ENCODE measurements at places on chromosomes 4 and X. TPM values are rescaled to one million over a fixed set of nuclear protein-coding genes. Genes with fewer than 3 reads are reported as not detected.

DNA sequence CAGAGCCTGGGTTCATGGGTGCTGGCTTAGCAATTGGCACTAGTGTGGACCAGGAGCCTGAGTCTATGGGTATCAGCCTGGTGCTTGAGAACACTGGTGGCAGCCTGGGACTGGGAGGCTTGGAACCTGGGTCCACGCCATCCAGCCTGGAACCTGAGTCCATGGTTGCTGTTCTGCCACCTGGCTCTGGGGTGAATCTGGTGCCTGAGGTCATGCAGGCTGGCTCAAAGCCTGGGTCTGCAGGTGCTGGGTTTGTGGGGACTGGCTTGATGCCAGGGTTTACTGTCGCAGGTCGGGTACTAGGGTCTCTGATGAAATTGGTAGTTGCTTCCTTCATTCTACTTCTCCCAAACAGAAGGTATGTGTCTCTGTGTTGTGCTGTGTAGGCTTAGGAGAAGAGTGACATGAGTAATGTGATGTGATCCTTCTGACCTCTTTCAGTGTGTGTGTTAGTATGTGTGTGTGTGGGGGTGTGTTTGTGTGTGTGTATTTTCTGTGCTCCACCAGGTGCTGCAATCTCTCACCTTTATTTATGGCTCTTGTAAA, 517.0 kb upstream of the EPHA5 start:
- H3K4me1 ChIP-seq: no peaks in the 10 kb centered on the region
- no peak overlapping the region for H3K4me3 ChIP-seq
- no peaks in the 10 kb centered on the region for H3K27me3 ChIP-seq
- H3K36me3 ChIP-seq: no peaks in the 10 kb centered on the region

DNA sequence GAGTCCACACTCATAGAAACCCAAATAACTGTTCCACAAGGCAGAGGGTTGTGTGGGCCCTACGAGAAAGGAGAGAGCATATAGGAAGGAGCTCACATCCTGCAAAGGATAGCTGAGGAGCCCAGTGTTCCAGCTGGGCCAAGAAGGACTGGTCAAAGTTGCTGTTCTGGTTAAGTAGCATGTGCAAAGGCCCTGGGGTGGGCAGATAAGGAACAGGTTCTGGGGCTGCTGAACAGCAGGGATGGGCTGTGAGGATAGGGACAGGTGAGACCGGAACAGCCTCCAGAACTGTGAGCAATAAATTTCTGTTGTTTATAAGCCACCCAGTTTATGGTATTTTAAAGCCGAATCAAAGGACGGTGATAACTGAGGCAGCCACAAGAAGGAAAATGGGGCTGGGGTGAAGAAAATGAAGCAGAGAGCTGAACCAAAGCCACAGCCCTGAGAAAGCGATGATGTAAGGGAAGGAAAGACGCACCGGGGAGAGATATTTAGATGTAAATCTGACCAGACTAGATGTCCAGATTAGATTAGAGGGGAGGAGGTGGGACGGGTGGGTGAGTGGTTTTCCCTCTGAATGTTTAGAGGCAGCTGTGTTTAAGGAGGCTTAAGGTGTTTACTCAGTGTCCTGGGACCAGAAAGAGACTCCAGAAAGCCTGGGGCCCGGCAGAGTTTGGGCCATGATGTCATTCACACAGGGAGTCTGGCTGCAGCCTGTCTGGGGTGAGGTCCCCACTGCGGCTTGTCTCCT, 180.8 kb upstream of the BCOR start:
- no peak for DNase-seq
- no peaks in the 10 kb centered on the region for H3K36me3 ChIP-seq
- no peak overlapping the region for H3K27ac ChIP-seq
- peaks cover 2% of the 10 kb centered on the region for H3K4me1 ChIP-seq
- H3K27me3 ChIP-seq: no peaks in the 10 kb centered on the region
- no peak overlapping the region for H3K4me3 ChIP-seq

GRCh38 chrX:68846536-68846935, 17.7 kb downstream of the EFNB1 start:
- H3K4me1 ChIP-seq: no peaks in the 10 kb centered on the region
- no peak overlapping the region for H3K27ac ChIP-seq
- no peaks in the 10 kb centered on the region for H3K36me3 ChIP-seq
- H3K27me3 ChIP-seq: no peaks in the 10 kb centered on the region
- DNase-seq: no peak
- H3K4me3 ChIP-seq: no peak overlapping the region

GRCh38 chrX:110569506-110569905, 210.9 kb downstream of the RTL9 start:
- H3K36me3 ChIP-seq: no peaks in the 10 kb centered on the region
- DNase-seq: no peak
- H3K4me1 ChIP-seq: no peaks in the 10 kb centered on the region
- no peak overlapping the region for H3K27ac ChIP-seq
- no peaks in the 10 kb centered on the region for H3K27me3 ChIP-seq

GRCh38 chrX:11381464-11381863, 88.3 kb downstream of the AMELX start:
- peaks cover 3% of the 10 kb centered on the region for H3K4me1 ChIP-seq
- no peaks in the 10 kb centered on the region for H3K36me3 ChIP-seq
- H3K27me3 ChIP-seq: no peaks in the 10 kb centered on the region
- H3K27ac ChIP-seq: no peak overlapping the region
- no peak overlapping the region for H3K4me3 ChIP-seq

DNA sequence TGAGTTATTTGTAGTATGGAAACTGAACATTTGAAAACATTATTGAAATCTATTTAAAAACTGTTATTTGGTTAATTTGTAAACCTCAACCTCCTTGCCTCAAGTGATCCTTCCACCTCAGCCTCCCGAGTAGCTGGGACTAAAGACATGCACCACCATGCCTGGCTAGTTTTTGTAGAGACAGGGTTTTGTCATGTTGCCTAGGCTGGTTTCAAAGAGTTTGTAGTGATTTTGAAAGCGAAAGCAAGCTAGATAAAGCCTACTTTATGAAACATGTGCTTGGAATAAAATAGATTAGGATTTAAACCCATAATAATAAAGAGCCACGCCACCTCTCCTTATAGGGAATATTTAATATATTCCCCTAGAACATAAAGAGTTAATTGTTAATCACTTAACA, 23.5 kb downstream of the ARSJ start:
- DNase-seq: no peak
- no peak overlapping the region for H3K4me3 ChIP-seq
- no peaks in the 10 kb centered on the region for H3K36me3 ChIP-seq
- no peaks in the 10 kb centered on the region for H3K27me3 ChIP-seq
- H3K27ac ChIP-seq: no peak overlapping the region

GRCh38 chr4:117814277-117815246, 219.7 kb upstream of the NDST3 start:
- no peaks in the 10 kb centered on the region for H3K27me3 ChIP-seq
- H3K36me3 ChIP-seq: no peaks in the 10 kb centered on the region
- no peak overlapping the region for H3K27ac ChIP-seq
- H3K4me3 ChIP-seq: no peak overlapping the region
- no peaks in the 10 kb centered on the region for H3K4me1 ChIP-seq

GRCh38 chrX:150873616-150874015, 24.9 kb downstream of the CD99L2 start:
- H3K27ac ChIP-seq: no peak overlapping the region
- H3K4me1 ChIP-seq: peaks cover 2% of the 10 kb centered on the region
- no peak overlapping the region for H3K4me3 ChIP-seq
- DNase-seq: peak; percentile 12
- H3K36me3 ChIP-seq: no peaks in the 10 kb centered on the region
- no peaks in the 10 kb centered on the region for H3K27me3 ChIP-seq

DNA sequence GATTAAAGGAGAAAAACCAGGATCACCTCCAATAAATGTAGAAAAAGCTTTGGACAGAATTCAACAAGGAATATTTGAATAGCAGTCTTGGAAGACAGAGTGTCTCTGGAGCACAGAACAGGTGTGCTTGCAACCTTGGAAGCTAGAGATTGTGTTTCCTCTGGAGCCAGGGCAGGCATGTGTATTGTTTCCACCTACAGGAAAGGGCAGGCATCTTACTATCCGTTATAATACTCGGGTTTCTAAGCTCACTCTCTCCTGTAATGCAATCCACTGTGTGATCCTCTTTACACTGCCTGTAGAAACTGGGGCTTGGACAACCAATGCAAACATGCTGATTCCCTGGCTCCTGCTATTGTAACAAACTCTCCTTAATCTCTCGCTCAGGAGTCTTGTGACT, 14.4 kb downstream of the CCDC110 start:
- no peak for DNase-seq
- no peak overlapping the region for H3K4me3 ChIP-seq
- no peaks in the 10 kb centered on the region for H3K36me3 ChIP-seq
- no peaks in the 10 kb centered on the region for H3K4me1 ChIP-seq
- no peak overlapping the region for H3K27ac ChIP-seq

DNA sequence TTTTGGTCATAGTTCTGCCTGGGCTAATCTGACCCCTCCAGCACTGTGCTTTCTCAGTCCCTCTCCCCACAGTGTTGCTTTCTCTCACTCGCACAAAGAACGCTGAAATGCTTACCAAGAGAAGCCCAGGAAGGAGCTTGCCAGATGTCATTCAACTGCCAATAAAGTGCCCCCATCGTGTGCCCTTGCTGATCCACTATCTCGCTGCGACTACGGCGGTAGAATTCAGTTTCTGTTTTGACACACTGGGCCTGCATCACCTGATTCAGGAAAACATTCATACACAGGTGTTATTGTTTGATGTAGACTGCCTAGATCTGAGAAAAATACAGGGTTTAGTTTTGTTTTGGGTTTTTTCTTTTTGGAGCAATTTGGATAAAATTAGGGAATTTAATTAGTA, 121.2 kb downstream of the MANBA start:
- H3K27ac ChIP-seq: no peak overlapping the region
- H3K36me3 ChIP-seq: no peaks in the 10 kb centered on the region
- H3K4me1 ChIP-seq: peaks cover 12% of the 10 kb centered on the region
- no peaks in the 10 kb centered on the region for H3K27me3 ChIP-seq
- no peak overlapping the region for H3K4me3 ChIP-seq

DNA sequence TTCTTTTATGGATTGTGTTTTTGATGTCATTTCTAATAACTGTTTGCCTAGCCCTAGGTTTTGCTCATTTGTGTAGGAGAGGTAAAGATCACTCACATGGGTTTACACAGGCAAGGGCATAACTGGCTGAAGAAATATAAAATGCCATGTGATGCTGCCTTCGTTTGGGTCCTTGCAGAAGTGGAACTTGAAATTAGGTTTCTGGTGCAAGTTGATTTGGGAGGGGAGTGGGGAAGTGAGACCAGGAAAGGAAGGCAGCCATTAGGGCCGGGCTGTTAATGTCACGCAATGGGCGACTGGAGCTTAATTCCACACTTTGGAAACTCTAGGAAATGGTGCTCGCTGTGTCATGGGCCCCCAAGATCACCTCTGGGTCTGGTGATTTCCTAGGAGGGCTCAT, 14.5 kb downstream of the CLCN4 start:
- no peak overlapping the region for H3K4me3 ChIP-seq
- no peaks in the 10 kb centered on the region for H3K36me3 ChIP-seq
- H3K4me1 ChIP-seq: peaks cover 17% of the 10 kb centered on the region
- H3K27ac ChIP-seq: no peak overlapping the region
- no peaks in the 10 kb centered on the region for H3K27me3 ChIP-seq
- DNase-seq: no peak

- H3K4me3 ChIP-seq: no peak overlapping the region
- no peaks in the 10 kb centered on the region for H3K27me3 ChIP-seq
- H3K4me1 ChIP-seq: no peaks in the 10 kb centered on the region
- no peak overlapping the region for H3K27ac ChIP-seq
- DNase-seq: peak; percentile 85
These were observed 83.4 kb downstream of the UCHL1 start for GRCh38 chr4:41339812-41340809.

GRCh38 chr4:2910409-2910808, 52.8 kb downstream of the NOP14 start:
- peaks cover 23% of the 10 kb centered on the region for H3K36me3 ChIP-seq
- H3K27me3 ChIP-seq: no peaks in the 10 kb centered on the region
- no peak overlapping the region for H3K27ac ChIP-seq
- no peaks in the 10 kb centered on the region for H3K4me1 ChIP-seq

DNA sequence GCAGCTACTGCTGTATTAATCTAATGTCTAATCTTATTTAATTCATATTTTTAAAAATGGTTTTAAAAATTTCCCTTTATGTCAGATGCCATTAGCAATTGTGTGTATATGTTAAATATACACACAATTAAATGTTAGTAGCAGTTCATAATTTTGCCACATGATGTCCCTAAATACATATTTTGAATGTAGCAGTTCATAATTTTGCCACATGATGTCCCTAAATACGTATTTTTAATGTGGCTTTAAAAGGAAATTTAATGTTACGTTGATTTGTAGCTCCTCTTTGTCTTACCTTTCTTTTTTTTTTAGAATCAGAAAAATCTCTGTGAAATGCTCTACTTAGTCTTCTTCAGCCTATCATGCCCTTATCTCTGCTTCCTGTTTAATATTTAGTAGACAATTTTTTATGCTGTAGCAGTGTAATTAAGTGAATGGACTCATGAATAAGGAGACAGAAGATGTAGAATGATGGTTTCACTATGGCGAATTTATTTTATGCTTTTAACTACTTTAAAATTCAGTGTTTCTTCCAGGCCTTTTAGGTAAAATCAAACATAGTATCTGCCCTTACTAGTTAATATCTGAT, 26.1 kb downstream of the RBM46 start:
- no peaks in the 10 kb centered on the region for H3K36me3 ChIP-seq
- H3K4me1 ChIP-seq: peaks cover 2% of the 10 kb centered on the region
- no peak overlapping the region for H3K4me3 ChIP-seq
- H3K27ac ChIP-seq: no peak overlapping the region
- DNase-seq: peak; percentile 61

GRCh38 chrX:38500141-38500540, 61.2 kb upstream of the TSPAN7 start:
- no peaks in the 10 kb centered on the region for H3K4me1 ChIP-seq
- DNase-seq: no peak
- H3K27me3 ChIP-seq: no peaks in the 10 kb centered on the region
- H3K4me3 ChIP-seq: no peak overlapping the region
- H3K36me3 ChIP-seq: no peaks in the 10 kb centered on the region
- no peak overlapping the region for H3K27ac ChIP-seq

DNA sequence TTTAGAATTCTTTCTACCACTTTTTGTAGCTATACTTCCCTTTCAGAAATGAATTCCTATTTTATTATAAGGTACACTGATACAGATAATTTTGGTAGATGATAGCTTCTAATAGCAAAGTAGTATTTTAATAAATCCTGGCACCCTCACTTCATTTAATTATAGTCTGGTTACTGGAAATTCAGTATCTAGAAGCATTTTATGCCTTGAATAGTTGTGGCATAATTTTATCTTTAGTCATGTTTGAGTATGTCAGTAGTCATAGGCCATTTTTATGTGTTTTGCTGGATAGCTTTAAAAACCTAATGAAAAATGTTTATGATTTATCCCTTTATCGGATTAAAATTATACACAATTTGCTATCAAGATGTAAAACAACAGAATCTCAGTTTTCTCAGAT, 92.3 kb downstream of the DIAPH2 start:
- no peaks in the 10 kb centered on the region for H3K36me3 ChIP-seq
- H3K4me1 ChIP-seq: no peaks in the 10 kb centered on the region
- no peaks in the 10 kb centered on the region for H3K27me3 ChIP-seq
- no peak for DNase-seq

GRCh38 chr4:1052231-1052671, 40.8 kb downstream of the FGFRL1 start:
- H3K27ac ChIP-seq: no peak overlapping the region
- H3K4me1 ChIP-seq: peaks cover 9% of the 10 kb centered on the region
- peaks cover 16% of the 10 kb centered on the region for H3K27me3 ChIP-seq

The SSX1 gene
- not detected for total RNA-seq

The NAP1L2 gene
- 1.0 TPM for total RNA-seq

The LRCH2 gene
- 4.7 TPM for total RNA-seq

Measured in endothelial cell of umbilical vein (primary cell).